ENCODE measurements at places on chromosomes 2 and 18. TPM values are rescaled to one million over a fixed set of nuclear protein-coding genes. Genes with fewer than 3 reads are reported as not detected.

Gene PRKAG3
- total RNA-seq = 0.23 TPM

Gene POMC
- 1.9 TPM for total RNA-seq

Gene COL5A2
- total RNA-seq = 123 TPM

Gene ASAP2
- 28.1 TPM for total RNA-seq

Gene C2orf66
- total RNA-seq = not detected

Gene LONRF2
- 19.2 TPM for total RNA-seq

Gene GPR75
- total RNA-seq = 1.7 TPM

Gene TNFAIP6
- total RNA-seq = 4.4 TPM

Gene TDRD15
- 0.05 TPM for total RNA-seq

Gene OSGEPL1
- 4.4 TPM for total RNA-seq

Gene RGPD4
- not detected for total RNA-seq

Gene FKBP1B
- 3.9 TPM for total RNA-seq

Gene PDE11A
- 1.1 TPM for total RNA-seq

Gene SLC8A1
- 121 TPM for total RNA-seq

Gene SERPINB2
- total RNA-seq = 1.2 TPM

Gene STON1
- 44.7 TPM for total RNA-seq

Gene NIF3L1
- total RNA-seq = 19.0 TPM

Gene NBEAL1
- 60.8 TPM for total RNA-seq

Gene PLCD4
- 1.0 TPM for total RNA-seq

Gene APLF
- total RNA-seq = 6.3 TPM

Gene TMEM18
- 19.2 TPM for total RNA-seq

Gene TFPI
- total RNA-seq = 117 TPM

Gene MDH1B
- 0.57 TPM for total RNA-seq

Gene HNRNPLL
- total RNA-seq = 54.6 TPM

Gene ANKRD23
- 2.9 TPM for total RNA-seq

Gene TBR1
- not detected for total RNA-seq

Gene CREG2
- not detected for total RNA-seq

Gene HRH4
- not detected for total RNA-seq

Gene RETREG2
- total RNA-seq = 54.4 TPM

Gene ABCG8
- not detected for total RNA-seq

Gene SGPP2
- not detected for total RNA-seq

Gene M1AP
- 0.19 TPM for total RNA-seq

Gene DOCK10
- total RNA-seq = 18.9 TPM

Gene GATA6
- 38.4 TPM for total RNA-seq

Gene ZSCAN30
- total RNA-seq = 12.8 TPM

Gene SKA1
- 0.24 TPM for total RNA-seq

Gene RAB6C
- total RNA-seq = not detected

Gene CTNNA2
- not detected for total RNA-seq

Gene CYP27A1
- 9.0 TPM for total RNA-seq

Gene MYOM1
- 42.1 TPM for total RNA-seq

Gene SLC38A11
- 1.3 TPM for total RNA-seq

Gene COLEC11
- 0.71 TPM for total RNA-seq

Gene CCDC121
- 4.3 TPM for total RNA-seq

Gene MAP3K20
- total RNA-seq = 138 TPM

Gene MAPRE3
- total RNA-seq = 11.4 TPM

Gene EVX2
- total RNA-seq = not detected

Gene PCARE
- total RNA-seq = not detected
